ENCODE measurements at places on chromosomes 6 and 20.

DNA sequence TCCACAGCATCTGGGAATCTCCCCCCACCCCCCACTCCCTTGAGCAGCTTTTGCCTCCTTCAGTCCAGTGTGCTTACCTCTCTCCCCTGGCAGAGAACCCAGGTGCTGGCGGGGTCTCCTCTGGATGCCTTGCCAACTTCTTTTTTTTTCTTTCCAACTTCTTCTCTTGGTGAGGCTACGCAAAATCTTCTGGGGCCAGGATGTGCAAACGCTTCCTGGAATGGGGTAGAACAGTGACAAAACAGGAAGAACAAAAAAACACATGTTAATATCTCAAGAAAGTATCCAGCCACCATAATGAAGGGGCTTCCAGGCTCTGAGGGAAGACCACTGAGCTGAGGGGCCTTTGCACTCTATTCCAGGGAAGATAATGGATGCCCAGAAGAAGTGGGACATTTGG lies 53.9 kb upstream of the DDR1 start:
- DNase-seq, result no peak

DNA sequence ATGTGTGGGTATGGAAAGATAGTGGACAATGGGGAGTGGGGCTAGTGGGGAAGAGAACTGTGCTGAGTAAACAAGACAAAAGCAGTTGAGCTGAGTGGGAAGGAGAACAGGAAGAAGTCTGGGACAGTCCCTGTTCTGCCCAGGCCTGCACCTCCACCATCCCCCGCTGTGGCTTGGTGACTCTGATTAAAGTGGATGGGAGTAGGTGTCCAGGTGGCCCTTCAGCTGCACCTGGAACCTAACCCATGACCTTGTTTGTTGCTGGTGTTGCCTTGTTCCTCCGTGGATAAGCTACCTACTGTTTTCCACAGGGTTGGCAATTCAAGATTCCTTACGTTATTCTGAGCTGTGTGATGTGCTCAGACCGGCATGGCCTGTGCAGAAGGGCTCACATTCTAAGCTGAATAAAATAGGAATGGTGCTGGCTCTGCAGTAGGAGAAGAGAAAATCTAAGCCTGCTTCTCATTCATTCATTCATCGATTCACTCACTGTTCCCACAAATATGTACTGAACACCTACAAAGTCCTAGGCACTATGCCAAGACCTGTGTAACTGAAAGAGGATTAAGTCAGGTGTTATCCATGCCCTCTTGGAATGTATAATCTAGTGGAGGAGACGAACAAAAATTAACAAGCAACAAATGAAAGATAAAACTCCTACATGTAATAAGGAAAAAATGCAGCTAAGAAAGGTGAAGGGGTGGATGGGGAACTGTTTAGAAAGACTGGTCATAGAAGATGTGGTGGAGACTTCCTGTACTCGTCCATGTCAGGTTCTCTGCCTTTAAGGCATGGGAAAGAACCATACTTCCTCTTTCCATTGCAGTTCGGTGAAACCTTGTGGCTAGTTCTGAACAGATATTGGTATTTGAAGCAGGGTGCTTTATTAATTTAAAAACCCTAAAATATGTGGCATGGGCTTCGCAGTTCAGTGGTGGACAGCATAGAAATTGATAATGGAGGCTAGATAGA lies 10.1 kb upstream of the CALHM6 start:
- DNase-seq, result peak; percentile 83

DNA sequence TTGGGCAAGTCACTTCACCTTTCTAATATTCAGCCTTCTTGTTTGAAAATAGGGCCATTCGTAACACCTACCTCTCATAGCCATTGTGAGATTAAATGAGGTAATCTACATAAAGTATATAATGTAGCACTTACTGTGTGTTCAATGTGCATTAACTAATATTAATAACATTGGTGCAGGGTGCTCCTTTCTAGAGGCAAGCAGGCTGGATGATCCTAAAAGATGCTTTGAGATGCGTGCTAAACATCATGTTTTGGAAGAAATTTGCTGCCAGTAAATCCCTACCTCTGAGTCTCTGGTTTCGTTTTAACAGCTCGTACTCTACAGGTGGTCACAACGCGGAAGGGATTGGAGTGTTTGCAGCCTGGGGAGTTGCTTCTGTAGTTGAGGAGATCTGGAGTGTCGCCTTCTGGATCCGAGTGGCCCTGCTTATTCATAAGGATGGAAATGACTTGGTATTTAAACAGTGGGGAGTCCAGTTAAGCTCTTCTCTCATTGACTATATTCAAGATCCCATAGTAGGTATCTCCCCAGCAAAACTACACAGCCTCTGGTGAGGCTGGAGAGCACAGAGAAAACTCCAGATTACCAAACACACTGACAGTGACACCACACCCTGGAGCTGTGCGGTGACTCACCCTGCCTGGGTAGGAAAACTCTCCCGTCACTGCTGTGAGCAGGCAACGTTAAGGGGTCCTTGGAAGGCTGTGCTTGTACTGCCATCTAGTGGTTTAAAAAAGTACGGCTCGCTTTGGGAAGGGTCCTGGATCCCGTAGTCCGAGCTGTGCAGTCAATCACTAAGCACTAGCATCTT lies 107.9 kb downstream of the MAP3K7 start:
- DNase-seq, result peak; percentile 76

- no peak for DNase-seq
Measured at GRCh38 chr6:15495375-15495901, 167.4 kb downstream of the DTNBP1 start.

DNA sequence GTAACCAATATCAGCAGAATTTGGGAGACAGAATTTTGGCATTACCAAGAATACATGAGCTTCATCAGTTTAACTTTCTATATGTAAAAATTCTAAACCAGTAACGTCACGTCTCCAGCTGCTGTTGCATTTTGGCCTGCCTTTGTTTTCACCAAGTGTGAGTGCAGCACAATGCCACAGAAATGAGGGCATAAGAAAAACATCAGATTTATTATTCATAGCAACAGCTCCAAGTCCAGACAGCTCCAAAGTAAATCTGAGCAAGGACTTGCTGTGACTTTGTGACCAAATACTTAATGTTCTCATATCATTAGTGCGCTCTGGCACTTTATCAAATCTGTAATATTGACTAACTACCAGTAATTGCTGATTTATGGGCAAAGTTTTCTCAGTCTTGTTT lies 11.0 kb upstream of the FBXL4 start:
- no peak for DNase-seq

Measured in NCI-H1105 treated with DMSO at 0.1 percent for 48 hours (cell line).